ENCODE measurements at places on chromosomes 5 and 9.

GRCh38 chr9:130974697-130975096, 34.3 kb upstream of the LAMC3 start:
- DNase-seq, result no peak

- no peak for DNase-seq
These were observed 6.8 kb upstream of the LNPEP start for GRCh38 chr5:96928931-96929708.

DNA sequence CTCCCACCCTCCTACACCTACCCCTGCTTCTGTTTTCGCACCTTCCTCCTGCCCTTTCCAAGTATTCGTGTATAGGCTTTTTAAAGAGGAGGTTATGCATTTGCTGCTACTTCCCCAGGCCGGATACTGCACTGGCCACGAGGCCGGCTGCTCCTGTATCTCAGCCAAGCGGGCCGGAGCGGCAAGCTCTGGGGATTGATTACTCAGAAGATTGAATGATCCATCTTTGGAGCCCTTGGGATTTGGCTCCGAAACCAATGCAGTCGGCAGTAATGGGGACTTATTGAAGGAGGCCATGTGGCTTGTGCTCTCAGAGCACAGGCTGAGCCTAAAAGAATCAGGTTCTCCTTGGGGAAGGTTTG, 405.3 kb downstream of the TLE4 start:
- DNase-seq, result no peak

DNA sequence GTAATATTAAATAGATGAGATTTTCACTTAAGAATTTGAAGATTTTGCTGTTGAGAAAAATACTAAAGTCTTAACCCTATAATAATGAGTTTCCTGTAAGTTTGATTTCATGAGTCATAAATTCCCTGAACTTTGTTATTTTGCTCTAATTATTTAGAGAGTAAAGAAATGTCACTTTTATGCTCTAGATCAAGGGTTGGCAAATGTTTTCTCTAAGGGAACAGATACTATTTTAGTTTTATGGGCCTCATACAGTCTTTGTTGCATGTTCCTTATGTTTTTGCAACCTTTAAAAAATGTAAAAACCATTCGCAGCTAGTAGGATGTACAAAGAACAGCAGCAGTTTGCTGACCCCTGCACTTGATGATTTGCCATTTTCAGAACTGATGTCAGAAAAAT, 480 bp upstream of the TXNDC8 start:
- DNase-seq, result no peak

- DNase-seq, result no peak
These were observed 139.0 kb downstream of the RFX3 start for GRCh38 chr9:3386753-3387152.

All from memory B cell (primary cell).